ENCODE measurements at places on chromosomes 7 and 10. TPM values are rescaled to one million over a fixed set of nuclear protein-coding genes. Genes with fewer than 3 reads are reported as not detected.

DNA sequence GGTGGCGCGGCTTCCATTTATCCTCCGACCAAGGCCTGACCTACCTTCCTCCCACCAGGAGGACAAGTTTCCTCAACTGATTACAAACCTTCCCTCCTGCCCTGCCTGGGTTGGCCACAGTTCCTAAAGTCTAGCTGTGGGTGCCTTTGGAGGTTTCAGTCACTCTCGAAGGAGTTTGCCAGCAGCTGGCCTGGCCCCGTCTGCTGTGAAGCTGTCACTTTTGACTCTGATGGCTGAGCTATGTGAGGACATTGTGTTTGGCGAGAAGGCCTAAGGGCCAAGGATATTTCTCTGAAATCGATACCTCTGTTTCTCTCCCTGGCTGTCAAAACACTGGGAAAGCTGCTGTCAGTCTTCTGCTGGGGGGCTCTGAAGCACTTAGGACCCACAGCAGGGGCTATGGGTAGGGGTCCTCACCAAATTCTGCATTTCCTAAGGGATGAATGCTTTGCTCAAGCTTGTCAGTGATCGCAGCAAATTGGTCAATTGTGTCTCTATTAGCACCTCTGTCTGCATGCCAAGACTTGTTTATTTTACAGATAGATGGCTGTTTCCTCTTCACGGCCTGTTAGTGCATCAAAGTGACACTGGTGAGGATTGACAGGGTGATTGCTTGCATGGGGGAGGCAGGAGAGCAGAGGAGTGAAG is 31.9 kb upstream of the SAMD8 start:
- no peak for DNase-seq

DNA sequence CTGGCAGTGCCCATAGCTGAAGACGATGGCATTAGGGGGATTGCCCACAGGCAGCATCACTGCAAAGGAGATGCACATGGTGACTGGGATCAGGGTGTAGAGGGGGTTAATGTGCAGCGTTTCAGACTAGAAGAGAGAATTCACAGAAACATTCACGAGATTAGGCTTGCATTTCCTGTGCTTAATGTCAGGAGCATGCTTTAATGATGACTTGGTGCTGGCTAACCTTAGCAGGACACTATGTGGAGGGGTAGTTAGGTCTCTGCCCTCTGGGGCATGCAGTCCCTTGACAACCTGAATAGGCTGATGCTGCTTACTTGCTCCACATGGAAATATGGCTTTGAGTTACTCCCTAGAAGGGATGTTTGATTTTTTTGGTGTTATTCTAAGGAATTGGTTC is 21.8 kb downstream of the STMP1 start:
- no peak for DNase-seq

DNA sequence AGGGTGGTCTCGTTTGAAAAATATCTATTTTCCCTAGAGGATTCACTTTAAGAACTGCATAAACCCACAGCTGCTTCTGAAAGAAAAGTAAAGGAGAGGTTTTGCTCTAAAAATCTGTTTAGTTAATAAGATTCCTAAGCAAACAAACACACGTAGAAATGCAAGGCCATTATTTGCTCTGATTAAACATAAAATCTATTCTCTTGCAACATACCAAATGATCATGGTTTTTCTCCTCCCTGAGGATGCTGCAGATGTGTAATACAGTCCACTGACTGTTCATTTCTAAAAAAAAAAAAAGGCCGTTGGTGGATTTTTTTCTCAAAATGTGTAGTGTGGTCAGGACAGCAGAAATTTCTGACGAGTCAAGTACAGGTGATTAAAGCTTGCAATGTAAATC is 98.6 kb downstream of the BUB3 start:
- DNase-seq: no peak

DNA sequence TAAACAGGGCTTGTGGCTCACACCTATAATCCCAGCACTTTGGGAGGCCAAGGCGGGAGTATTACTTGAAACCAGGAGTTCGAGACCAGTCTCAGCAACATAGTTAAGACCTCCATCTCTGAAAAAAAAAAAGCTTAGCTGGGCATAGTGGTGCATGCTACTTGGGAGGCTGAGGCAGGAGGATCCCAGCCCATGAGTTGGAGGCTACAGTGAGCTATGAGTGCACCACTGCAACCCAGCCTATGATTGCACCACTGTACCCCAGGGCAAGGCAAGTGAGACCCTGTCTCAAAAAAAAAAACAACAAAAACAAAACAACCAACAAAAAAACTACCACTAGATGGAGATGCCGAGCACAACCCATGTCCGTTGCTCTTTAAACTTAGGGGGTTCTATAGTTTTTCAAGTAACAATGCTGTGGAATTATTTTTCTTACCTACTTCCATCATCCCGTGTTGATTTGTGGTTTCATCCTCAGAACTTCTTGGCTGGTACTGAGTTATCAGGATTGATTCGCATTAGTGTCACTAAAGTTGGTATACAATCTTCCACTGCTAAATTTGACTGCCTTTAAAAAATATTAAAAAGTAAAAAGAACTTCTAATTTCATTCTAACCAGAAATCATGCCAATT is 12.2 kb upstream of the REPIN1 start:
- DNase-seq: no peak

INPP5A gene
- polyA plus RNA-seq: 33.1 TPM

OR2A42 gene
- polyA plus RNA-seq: 1.2 TPM

AOC1 gene
- polyA plus RNA-seq: 51.1 TPM

SPDYE8 gene
- polyA plus RNA-seq: 0.32 TPM

RARRES2 gene
- 53.5 TPM for polyA plus RNA-seq
